ENCODE measurements at places on chromosomes 16 and 17.

GRCh38 chr17:38701504-38702165 lies 3.4 kb upstream of the MLLT6 start:
- no peak for DNase-seq

DNA sequence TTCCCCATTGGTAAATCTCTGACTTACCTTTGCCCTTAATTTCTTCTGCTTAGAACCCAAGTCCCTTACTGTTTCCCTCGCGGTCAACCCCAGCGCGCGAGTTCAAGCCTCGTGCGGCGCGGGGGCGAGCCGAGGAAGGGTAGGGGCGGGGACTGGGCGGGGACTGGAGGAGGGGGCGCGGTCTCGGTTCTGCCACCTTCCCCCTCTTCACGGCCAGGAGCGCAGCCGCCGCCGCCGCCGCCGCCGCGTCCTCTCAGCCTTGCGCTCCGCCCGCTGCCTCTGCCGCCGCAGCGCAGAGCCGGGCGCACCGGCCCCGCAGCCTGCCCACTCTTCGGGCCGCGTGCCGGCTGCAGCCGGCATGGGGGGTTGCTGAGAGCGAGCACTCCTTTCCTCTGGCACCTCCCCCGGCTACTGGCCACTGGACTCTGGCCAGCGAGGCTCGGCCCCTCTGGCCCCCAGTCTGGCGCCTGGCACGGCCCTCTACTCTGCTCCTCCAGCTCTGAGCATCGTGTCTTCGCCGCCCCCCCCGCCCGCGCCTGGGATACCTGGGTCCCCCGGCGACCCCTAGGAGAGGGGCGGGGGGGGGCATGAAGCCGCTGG lies at the start of gene RAPGEFL1:
Gene RAPGEFL1 (plus strand): TSS at position 196 of the 600 bp plus-strand sequence. CDS start 392 bp downstream, at position 588.
- no peak for DNase-seq

GRCh38 chr17:79207960-79208359 lies 133.3 kb downstream of the ENGASE start:
- DNase-seq = no peak

DNA sequence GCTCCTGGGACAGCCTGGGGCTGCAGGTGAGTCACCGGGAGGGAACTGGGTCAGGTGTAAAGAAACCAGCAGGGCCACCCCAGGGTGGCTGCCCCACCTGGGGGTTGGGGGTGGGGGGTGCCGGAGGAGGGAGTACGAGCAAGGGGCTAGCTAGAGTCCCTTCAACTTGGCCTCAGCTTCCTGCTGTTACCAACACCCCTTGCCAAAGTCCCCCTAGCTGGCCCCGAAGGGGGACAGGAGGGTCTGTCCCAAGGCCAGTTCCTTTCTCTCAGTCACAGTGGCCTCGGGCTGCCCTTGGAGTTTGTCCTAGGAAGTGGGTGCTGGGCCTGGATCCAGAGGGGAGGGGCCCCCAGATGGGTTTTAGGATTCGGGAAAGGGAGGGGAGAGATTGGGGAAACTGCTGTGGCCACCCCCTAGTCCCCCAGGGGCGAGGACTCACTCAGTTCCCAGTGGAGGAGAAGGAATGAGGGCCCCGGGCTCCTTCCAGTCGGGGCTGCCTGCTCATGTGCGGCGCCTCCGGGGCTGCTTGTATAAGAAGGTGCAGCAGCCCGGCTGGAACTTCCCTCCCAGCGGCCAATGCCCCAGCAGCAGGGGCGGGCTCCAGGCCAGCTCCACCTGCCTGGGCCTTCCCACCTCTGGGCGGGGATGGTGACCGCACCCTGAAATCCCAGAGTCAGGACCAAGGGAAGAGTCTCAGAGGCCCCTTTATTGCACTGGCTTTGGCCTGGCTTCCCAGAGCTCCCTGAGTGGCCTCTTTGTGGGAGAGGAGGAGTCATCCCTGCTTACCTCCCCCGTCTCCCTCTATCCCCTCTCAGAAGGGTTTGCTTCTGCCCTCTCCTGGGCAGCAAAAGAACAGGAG lies 7.3 kb downstream of the ARHGAP27 start:
- DNase-seq = peak; percentile 39

DNA sequence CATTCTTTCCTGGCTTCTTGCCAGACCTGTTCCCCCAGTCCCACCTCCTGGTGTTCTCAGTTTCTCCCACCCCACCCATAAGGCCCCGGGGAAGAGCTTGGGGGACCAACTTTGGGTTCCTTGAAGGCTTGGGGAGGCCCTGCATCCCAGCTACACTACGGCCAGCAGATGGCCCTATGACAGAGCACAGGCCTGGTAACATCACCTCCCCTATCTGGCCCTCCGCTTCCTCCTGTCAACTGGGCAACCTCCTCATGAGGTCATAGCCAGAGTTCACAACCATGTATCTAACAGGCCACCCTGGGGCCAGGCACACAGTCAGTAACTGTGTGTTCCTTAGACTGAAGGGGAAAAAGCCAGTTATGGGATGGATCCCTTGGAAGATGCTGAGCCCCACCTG lies 31.4 kb downstream of the MYO15A start:
- DNase-seq = no peak

- DNase-seq = no peak
Measured at GRCh38 chr16:69328854-69329316, 1.5 kb downstream of the PDF start.
